ENCODE measurements at places on chromosomes 1 and 21.

- peak; percentile 39 for DNase-seq
Measured at GRCh38 chr1:27388337-27389005, 4.0 kb upstream of the GPR3 start.

- peak; percentile 32 for DNase-seq
Measured at GRCh38 chr1:241485554-241485992, 34.0 kb downstream of the FH start.

- no peak for DNase-seq
Measured at GRCh38 chr1:93605026-93605568, 76.5 kb downstream of the BCAR3 start.

GRCh38 chr1:54220004-54220811 is 20.2 kb downstream of the MRPL37 start:
- DNase-seq, result peak; percentile 76

DNA sequence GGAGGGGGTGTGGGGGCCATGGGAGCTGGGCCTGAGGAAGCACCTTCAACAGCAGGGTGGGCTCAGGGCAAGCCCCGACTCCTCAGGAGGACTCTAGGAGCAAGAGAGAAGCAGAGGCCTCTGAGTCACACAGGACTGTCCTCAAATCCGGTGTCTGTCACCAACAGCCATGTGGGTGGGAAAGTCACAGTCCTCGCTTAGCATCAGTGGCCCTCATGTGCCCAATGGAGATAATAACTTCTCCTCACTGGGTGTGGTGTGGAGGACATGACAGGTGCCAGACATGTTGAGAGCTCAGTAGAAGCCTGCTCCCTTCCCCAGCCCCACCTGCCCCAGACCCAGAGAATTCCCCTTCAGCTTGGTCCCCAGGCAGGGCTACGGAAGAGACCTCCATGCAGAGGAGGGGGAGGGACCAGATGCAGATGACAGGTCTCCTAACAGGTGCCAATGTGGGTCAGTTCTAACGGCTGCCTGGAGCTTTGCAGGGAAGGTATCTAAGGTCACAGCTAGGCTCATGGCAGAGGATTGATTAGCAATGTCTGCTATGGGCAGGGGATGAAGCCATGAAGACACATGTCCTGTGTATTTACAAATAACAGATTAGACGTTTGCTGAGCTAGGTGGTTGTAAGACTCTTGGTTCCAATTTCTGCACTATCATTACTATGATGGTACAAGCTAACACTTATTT is 30.2 kb downstream of the TTC39A start:
- DNase-seq, result no peak

All from GM23248 (cell line).